B cell (primary cell): ENCODE measurements at places on chromosomes 2 and 18. TPM values are rescaled to one million over a fixed set of nuclear protein-coding genes. Genes with fewer than 3 reads are reported as not detected.

AKAIN1 gene
- not detected in 2 replicates for total RNA-seq

GPR39 gene
- not detected in 2 replicates for total RNA-seq

GRCh38 chr2:51158251-51158650 lies 126.3 kb upstream of the NRXN1 start:
- H3K27me3 ChIP-seq = no peaks in the 10 kb centered on the region
- no peak for DNase-seq
- H3K4me3 ChIP-seq = no peak overlapping the region
- H3K36me3 ChIP-seq = no peaks in the 10 kb centered on the region

DNA sequence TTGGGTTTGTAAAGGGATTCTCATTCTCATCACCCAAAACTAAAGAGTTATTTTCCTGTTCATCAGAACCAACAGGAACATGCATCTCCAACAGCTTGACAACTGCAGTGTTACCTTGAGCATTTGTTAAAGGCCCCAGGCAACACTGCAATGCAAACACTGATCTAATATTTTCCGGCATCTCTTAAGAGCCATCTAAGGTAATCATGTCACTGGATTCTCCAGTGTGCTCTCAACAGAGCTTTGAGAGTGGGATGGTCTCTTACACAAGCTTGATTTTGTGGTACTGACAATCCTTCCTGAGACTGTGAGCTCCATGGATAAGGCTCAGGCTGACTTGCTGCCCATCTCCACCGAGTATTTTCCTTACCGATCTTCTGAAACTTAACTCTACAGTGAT lies 90.5 kb upstream of the ITGB6 start:
- H3K36me3 ChIP-seq = peaks cover 7% of the 10 kb centered on the region
- no peaks in the 10 kb centered on the region for H3K4me1 ChIP-seq
- no peak overlapping the region for H3K27ac ChIP-seq
- DNase-seq = no peak

DNA sequence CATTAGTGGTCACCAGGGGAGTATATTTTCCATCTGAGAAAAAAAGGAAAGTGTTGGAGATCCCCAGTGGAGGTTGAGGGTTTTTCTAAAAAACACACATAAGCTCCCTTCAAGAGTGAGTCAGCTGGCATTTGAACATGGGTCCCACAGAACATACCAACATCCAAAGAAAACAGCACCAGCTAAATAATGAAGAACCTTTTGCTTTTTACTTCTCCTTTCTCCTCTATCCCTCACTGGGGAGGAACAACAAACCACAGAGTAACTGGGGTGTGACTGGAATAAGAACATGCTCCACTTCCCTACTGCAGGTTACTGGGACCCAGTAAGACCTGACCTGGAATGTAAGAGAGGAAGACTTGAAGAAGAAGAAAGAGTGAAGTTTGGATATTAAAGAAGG lies 56.5 kb upstream of the RAPH1 start:
- no peak overlapping the region for H3K27ac ChIP-seq
- DNase-seq = no peak
- no peaks in the 10 kb centered on the region for H3K36me3 ChIP-seq
- H3K4me3 ChIP-seq = no peak overlapping the region
- H3K27me3 ChIP-seq = peaks cover 35% of the 10 kb centered on the region

DNA sequence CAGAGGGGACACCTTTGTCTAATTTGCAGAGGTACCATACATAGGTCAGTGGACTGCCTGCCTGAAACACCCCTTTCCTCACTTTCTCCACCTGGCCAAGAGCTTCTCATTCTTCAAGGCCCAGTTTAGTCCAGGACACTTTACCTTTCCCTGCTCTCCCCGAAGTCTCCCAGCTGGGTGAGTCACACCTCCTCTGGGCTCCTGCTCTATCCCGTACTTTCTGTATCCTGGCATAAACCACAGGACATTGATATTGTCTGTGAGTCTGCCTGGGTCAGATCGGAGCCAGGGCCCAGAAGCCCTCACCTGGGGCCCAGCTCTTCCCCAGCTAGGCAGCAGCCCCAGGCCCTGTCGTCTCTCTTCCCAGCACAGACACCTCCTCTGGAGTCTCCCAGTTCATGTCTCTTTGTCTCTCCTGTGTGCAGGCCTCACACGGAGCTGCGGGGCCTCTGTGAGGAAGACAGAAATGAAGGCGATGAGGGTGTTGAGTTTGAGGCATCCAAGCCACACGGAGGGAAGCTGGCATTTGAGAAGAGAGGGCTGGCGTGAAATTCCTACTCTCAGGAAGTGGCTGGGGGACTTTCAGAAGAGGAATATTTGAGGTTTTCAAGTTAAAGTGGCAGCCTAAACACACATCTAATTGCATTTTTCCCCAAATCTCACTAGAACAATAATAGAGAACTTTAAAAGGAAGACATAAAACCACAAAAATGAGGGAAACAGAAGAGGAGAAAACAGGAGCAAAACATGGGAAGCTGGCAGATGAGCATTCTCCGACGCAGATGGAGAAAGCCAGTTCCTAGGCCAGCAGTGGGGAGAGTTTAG lies 79.6 kb upstream of the LAPTM4A start:
- no peaks in the 10 kb centered on the region for H3K4me1 ChIP-seq
- H3K36me3 ChIP-seq = no peaks in the 10 kb centered on the region
- H3K27ac ChIP-seq = no peak overlapping the region
- H3K4me3 ChIP-seq = no peak overlapping the region
- no peak for DNase-seq

DNA sequence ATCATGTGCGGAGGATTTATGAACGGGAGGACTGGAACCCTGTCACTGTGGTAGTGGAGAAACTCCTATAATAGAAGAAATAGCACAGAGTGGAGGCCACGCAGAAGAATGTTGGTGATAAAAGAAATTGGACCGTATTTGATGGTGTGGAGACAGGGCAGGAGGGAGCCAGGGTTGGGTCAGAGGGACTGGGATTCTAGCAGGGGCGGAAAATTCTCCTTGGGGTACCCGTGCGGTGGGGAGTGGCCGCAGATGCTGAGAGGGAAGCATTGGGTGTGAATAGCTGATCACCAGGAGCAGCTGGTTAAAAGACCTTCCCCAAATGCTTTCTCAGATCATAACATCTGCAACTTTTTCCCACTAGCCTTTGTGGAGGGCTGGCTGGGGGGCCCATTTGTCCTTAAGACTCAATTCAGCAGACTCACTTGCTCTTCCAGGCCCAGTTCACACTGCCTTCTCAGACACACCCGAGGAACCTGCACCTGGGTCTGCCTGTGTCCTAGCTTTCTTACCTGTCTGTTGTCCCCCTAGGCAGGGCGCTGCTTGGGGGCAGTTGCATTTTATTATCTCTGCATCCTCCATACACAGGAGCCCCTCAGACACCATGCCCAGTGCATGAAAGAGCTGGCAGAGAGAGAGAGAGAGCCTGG lies 7.1 kb downstream of the SH3BP4 start:
- no peaks in the 10 kb centered on the region for H3K27me3 ChIP-seq
- H3K4me1 ChIP-seq = no peaks in the 10 kb centered on the region
- no peak overlapping the region for H3K4me3 ChIP-seq

GRCh38 chr2:176752295-176752694 lies 460.3 kb upstream of the HNRNPA3 start:
- H3K27me3 ChIP-seq = no peaks in the 10 kb centered on the region
- no peak overlapping the region for H3K27ac ChIP-seq
- DNase-seq = no peak
- no peaks in the 10 kb centered on the region for H3K4me1 ChIP-seq
- no peak overlapping the region for H3K4me3 ChIP-seq

DNA sequence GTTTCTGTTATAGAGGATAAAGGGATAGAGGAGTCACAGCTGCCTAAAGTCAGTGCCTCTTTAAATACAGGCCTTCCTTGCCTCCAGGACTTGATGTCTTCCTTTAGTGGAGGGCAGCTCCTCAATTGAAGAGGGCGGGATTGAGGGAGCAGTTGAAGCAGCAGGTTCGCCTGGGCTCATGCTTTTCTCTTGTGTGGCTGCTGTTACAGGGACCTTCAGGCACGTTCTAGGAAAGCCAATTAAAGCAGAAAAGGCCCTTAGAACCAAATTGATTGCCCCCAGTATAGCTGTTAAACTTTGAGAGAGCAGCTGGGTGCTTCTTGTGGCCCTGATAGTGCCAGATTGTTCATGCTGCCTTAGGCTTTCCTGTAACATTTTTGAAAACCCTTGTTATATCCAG lies 42.0 kb upstream of the LTBP1 start:
- DNase-seq = no peak
- H3K27ac ChIP-seq = no peak overlapping the region
- H3K4me1 ChIP-seq = no peaks in the 10 kb centered on the region
- no peaks in the 10 kb centered on the region for H3K36me3 ChIP-seq
- no peak overlapping the region for H3K4me3 ChIP-seq

SEMA4C gene
- 0.68 and 0.94 TPM in 2 replicates for total RNA-seq

GRCh38 chr18:48230467-48231113 lies 178.6 kb downstream of the ZBTB7C start:
- no peak for DNase-seq
- H3K4me3 ChIP-seq = no peak overlapping the region
- no peaks in the 10 kb centered on the region for H3K36me3 ChIP-seq
- H3K4me1 ChIP-seq = no peaks in the 10 kb centered on the region
- no peak overlapping the region for H3K27ac ChIP-seq

- no peaks in the 10 kb centered on the region for H3K27me3 ChIP-seq
- H3K4me3 ChIP-seq = no peak overlapping the region
- no peaks in the 10 kb centered on the region for H3K4me1 ChIP-seq
Measured at GRCh38 chr2:11625671-11626070, 44.3 kb downstream of the NTSR2 start.
